ENCODE measurements at places on chromosomes 3 and 15.

DNA sequence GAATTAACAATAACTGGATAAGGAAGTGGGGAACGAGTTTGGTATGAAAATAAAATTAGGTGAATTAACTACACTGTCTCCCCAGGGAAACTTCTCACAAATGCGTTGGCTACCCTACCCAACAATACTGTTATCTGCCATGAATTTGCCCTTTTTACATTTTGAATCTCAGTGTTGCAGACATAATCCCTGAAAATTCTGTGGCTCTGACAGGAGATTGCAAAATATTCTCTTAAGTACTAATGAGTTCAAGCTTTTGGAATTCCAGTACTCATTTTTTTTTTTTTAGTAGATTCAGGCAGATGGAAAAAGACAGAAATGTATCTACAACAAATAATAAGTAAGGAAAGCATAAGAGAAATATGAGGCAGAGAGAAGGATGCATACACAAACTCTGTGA, 332.6 kb downstream of the LSAMP start:
- DNase-seq, result no peak

DNA sequence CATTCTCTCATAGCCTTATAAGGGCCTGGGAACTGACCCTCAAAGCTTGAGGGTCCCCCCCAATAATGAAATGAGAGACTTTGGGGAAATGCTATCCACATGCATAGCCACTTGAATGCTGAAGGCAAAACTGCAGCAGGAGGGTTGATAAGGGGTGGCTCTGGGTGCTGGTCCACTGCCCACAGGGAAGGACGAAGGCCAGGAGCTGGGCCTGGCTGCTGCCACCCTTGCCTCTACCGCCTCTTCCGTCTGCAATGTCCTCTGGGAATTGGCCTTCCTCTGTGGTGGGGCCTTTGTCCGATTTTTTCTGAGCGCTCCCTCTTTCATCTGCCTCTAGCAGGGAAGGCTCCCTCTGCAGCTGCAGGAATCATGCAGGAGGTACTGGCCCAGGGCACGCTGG, 41.0 kb downstream of the OCA2 start:
- DNase-seq, result no peak

DNA sequence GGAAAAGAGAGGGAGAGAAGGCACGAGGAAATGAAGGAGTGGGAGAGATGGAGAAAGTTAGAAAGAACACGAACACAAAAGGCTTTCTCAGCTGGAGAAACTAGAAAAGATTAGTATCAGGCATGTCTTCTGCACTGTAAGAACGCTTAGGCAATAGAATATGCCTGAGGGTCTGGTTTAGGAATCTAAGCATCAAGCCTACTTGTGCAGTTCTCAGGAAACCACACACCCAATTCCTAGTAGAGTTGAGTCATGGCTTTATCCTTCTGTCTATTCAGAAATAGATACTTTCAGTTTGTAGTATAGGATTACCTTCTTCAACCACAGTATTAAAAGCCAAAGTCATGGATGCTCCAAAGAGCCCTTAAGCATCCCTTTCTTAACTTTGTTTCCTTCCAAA, 969.4 kb downstream of the NTRK3 start:
- no peak for DNase-seq

DNA sequence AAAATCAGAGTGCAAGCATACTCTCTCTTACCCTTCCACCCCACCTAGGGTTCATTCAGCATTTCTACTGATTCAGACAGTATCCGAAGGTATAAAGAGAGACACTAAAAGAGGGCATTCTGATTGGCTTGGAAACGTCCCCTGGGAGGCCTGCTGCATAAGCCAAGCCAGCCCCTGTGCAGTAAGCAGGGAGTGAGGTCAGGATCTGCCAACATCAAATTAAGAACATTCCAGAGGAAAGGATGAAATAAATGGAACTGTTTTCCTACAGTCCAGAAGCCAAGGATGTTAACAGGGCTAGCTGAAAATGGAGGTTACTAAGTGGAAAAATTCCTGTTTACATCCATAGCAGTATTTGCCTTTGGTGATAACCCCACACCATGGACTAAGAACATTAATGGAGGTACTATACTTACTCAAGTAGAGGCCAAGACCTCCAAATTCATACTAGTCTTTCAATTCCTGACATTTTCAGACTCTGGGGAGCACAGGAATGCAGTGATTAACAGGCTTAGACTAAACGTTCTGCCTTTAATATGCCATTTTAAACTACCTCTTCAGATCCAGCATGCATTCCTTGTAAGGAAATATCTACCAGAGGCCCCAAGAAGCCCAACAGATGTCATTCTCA, 34.5 kb downstream of the NPTN start:
- DNase-seq, result no peak

DNA sequence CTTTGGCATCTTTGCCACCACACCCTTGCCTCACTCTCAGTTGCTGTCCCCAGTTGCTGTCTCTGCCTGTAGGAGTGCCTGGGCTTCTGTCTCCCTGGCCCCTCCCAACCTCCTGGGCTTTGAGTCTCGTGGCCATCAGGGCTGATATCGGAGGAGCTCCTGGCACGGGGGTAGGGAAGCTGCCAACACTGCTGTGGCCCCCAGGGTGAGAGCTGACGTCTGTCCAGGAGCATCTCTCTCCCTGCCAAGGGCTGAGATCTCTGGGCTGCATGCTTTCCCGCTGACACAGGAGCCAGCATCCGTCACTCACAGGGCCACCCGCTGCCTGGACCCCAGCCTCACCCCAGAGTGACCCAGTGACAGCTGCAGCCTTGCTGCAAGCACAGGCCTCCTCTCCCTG, 47.4 kb downstream of the EXOG start:
- DNase-seq, result no peak

DNA sequence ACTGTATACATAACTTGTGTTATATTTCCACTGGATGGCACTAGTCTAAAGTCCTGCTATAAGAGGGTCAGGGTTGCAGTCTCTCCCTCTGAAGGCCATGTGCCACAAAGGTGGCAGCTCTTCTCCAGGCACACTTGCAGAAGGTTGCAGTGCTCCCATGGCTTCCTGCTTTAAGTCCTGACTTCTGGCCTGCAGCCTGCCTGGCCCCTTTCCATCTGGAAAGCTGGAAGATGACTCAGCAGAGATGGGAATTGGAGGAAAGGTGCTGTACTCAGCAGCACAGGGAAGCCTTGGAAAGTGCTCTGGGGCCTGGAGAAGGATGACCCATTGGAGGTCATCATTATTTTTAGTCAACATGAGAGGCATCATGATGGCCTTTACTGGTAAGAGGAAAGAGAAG, 40.9 kb upstream of the MRPL3 start:
- DNase-seq, result no peak

- DNase-seq, result no peak
Observed at GRCh38 chr3:152623286-152623911, 211.5 kb upstream of the P2RY1 start.

DNA sequence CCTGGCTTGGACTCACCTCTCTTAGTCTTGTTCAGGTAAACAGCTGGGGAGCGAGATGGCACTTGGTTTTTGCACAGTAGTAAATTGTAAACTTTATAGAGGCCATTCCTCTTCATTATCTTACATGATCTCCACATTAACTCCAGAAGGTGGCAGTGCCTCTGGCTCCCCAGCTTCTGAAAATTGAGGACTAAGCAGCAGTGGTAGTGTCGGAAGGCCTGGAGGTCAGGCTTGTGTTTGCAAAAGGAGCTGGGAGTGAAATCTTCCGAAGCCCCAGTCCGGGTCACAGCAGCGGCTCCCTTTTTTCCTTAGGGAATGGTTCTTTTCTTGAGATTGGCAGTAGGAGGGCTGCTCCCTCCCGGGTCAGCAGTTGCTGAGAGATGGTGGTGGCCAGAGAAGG, 85.7 kb downstream of the FNDC3B start:
- DNase-seq, result no peak

DNA sequence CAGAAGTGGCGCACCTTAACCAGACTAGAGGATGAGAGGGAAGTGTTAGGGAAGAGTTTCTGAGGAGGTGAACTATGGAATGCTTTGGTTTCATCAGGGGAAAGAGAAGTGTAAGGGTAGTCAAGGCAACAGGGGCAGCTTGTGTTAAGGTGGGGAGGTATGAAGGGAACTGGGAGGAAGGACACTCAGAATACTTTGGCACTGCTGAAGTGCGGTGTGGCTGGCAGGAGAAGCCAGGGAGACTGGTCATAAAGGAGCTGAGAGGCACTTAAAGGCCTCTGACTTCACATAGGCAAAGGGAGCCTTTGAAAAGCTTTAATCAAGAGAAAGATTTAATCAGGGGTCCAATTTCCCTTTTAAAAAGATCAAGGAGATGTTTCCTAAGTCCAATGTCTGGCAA, 129.0 kb downstream of the ERC2 start:
- DNase-seq, result no peak

- no peak for DNase-seq
Observed at GRCh38 chr3:175805825-175806224, 946.7 kb downstream of the NAALADL2 start.

- no peak for DNase-seq
Observed at GRCh38 chr3:139454346-139454745, 22.0 kb downstream of the RBP2 start.

DNA sequence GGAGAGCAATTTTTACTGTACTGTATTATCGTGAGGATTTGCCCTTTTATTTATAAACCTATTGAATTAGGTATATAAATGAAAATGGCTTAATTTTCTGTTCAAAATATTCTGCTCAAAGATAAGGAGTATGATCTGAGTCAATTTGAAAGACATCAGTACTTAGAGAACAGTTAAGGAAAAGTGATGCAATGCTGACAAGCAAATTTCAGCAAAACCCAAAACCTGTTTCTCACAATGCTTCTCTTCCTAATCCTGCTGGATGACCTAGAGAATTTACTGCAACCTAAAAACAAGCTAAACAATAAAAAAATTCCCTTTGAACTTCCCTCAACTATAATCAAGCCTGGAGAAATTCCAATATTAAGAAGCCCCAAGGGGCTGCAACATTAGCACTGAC, 82.7 kb downstream of the RFX7 start:
- no peak for DNase-seq

- no peak for DNase-seq
Observed at GRCh38 chr3:11653298-11654055, 9.8 kb upstream of the VGLL4 start.

DNA sequence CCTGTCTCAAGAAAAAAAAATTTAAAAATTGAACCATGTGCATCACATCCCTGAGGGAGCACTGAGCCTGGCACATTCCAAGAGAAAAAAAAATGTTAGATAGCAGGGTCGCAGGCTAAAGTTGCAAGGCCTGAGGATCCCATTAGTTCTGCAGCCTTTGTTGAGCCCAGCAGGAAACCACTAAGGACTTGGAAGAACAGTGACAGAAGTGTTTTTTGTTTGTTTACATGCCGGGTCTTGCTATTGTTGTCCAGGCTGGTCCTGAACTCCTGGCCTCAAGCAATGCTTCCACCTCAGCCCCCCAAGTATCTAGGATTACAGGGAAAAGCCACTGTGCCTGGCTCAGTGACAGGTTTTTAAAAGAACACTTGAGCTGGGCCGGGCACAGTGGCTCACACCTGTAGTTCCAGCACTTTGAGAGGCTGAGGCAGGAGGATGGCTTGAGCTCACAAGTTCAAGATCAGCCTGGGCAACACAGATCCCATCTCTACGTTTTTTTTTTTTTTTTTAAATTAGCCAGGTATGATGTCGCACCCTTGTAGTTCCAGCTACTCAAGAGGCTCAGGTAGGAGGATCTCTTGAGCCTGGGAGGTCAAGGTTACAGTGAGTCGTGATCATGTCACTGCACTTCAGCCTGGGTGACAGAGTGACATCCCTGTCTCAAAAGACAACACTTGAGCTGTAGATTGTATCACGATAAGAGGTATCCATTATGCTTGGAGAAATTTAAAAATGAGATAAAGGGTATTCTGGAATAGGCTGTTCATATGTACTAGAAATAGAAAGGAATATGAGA, 15.2 kb downstream of the CHAC1 start:
- no peak for DNase-seq

GRCh38 chr3:22121068-22121701, 370.2 kb upstream of the ZNF385D start:
- no peak for DNase-seq

DNA sequence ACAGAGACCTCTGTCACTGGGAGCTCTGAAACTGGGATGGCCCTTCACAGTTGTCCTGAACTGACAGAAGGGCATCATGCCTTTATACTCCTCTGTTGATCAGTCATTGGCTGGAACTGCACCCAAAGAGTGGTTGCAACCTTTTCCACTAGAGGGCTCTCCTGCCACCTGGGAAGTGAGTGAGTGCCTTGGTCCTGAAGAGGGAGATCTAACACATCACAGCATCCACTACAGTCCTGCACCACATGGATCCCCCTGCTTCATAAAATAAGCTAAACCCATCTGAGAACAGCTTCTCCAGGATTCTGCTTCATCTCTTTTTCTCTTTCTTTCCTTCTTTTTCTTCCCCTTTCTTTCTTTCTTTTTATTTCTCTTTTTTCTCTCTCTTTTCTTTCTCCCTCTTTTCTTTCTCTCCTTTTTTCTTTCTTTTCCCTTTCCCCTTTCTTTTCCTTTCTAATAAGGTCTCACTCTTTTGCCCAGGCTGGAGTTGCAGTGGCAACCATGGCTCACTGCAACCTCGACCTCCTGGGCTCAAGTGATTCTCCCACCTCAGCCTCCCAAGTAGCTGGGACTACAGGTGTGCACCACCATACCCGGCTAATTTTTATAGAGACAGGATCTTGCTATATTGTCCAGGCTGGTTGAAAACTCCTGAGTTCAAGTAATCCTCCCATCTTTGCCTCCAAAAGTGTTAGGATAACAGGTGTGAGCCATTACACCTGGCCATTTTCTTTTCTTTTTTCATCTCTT, 42.8 kb upstream of the RAF1 start:
- DNase-seq, result peak; percentile 45

GRCh38 chr3:167662919-167663400, 9.2 kb upstream of the WDR49 start:
- no peak for DNase-seq

- no peak for DNase-seq
Observed at GRCh38 chr15:88118035-88118434, 138.5 kb downstream of the NTRK3 start.

GRCh38 chr3:186869253-186870100, 27.0 kb downstream of the ADIPOQ start:
- DNase-seq, result no peak

DNA sequence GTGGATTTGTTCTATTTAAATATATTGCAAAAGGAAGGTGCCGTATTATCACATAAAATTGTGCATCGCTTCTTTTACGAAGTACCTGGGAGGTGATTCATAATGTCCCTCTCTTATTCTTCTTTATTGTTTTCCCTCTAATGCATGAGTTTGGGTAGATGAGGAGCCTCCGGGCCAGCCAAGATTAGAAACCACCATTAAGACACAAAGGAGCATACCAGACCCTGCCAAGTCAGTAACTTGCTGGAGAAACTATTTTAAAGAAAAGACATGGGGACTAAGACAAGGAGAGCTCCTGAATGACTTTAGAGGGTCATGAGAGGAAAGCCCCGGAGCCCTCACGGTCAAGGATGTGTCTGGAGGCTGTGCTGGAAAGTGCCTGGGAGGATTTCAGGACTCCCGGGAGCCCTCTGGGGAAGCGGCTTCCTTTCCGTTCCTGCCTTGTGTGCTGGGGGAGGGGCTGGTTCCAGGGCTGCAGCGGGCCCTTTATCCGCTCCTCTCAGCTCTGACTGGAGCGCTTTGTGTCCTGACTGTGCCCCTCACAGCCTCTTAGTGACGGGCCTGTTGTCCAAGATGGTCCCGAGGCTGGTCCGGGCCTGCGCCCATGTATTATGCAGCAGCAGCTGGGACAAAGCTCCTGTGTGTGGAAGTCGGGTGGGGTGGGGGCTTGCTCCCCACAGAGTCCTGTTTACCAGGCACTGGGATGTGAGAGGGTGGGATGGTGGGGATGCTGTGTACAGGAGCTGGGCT, 35.7 kb downstream of the CORO2B start:
- no peak for DNase-seq

Data from GM18507 (cell line).